ENCODE measurements at places on chromosomes 4 and X.
A peak's percentile ranks its signal among the peaks of the same experiment; 100 is the strongest.

DNA sequence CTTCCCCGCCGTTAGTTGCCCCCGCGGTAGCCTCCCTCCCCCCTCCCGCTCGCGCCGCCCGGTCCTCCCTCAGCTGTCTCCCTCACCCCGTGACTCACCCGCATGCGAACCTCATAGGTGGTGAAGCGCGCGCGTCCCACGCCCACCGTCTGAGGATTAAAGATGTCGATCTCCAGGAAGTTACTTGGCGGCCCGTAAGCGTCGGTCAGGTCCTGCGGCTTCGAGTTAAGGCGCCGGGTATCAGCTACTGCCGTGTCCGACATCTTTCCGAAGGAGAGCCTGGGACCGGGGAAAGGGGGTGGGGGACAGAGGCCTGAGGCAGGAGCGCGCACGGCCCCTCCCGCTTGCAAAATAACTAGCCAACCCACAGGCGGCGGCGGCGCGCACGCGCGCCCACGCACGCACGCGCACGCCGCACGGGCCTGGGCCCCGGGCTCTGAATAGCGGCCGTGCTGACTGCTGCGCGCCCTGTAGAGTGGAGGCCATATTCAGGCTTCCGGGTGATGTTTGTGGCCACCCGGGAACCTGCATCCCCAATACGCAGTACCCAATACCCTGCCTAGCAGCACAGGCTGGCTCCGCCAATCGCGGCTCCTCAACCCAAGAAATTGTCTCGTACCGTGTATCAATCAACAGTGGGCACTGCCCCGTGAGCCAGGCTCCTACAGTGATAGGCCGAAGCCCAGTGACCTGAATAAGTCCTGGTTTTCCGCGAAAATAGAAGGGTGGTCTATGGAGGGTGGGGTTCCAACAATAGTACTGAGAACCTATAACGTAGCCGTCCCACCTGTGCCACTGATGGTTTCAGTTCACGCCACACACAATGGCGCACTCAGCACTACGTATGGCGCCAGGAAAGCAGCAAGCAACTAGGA lies at the start of gene SNX12:
SNX12 (minus strand) TSS at position 291 of the 875 bp plus-strand sequence; CDS start at position 263, 28 bp downstream.
- DNase-seq: peak; percentile 93

- DNase-seq: no peak
Measured at GRCh38 chrX:10009741-10010140, 42.6 kb downstream of the CLDN34 start.

DNA sequence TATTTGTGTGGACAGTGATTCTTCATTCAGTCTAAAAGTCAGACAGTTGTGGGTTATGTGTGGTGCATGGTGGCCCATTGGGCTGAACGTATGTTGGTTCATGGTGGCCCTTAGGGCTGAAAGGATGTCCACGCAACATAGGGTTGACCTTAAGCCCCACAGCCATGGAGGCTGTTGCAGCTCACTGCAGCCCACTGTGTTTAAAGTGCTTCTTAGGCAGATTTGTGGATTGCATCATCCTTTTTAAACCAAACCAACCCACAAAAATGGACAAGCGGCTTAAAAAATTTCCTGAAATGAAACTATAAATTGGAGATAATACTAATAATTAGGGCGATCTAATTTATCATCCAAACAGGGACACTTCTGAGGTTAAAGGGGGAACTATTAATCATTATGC lies 219.0 kb upstream of the GATB start:
- DNase-seq: no peak

- DNase-seq: no peak
Measured at GRCh38 chr4:113905301-113905700, 74.1 kb downstream of the ARSJ start.

- DNase-seq: no peak
Measured at GRCh38 chr4:155787113-155787710, 28.4 kb downstream of the GUCY1B1 start.

GRCh38 chrX:46582325-46582724 lies 8.8 kb downstream of the CHST7 start:
- no peak for DNase-seq

GRCh38 chr4:145830699-145831098 lies 107.9 kb downstream of the ZNF827 start:
- no peak for DNase-seq

DNA sequence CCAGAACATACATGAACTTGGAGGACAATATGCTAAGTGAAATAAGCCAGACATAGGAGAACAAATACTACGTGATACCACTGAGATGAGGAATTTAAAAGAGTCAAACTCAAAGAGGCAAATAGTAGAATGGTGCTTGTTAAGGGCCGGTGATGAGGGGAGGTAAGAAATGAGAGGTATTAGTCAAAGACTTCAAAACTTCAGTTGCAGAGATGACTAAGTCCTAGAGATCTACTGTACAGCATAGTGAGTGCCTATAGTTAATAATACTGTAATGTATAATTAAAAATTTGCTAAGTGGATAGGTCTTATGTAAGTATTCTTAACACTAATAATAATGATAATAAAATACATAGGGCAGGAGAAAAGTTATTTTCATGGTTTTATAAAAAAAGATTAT lies 126.9 kb upstream of the VEGFC start:
- no peak for DNase-seq

- DNase-seq: no peak
Measured at GRCh38 chr4:26878794-26879391, 18.3 kb downstream of the STIM2 start.

GRCh38 chr4:6749340-6750171 lies 33.0 kb upstream of the KIAA0232 start:
- DNase-seq: no peak

GRCh38 chr4:110710070-110710469 lies 87.2 kb upstream of the PITX2 start:
- no peak for DNase-seq

DNA sequence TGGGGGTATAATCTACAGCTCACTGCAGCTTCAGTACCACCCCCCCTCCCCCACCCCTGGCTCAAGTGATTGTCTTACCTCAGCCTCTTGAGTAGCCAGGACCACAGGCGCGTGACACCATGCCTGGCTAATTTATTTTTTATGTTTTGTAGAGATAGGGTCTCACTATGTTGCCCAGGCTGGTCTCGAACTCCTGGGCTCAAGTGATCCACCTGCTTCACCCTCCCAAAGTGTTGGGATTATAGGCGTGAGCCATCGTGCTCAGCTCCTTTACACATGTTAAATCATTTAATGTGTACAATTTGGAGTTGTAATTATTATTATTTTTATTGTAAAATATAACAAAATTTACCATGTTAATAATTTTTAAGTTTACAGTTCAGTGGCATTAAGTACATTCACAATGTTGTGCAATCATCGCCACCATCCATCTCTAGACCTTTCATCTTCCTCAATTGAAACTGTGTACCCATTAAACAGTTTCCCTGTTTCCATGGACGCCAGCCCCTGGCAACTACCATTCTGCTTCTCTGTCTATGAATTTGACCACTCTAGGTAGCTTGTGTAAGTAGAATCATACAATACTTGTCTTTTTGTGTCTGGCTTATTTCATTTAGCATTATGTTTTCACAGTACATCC lies 6.1 kb downstream of the SLAIN2 start:
- no peak for DNase-seq

GRCh38 chrX:148223361-148223760 lies 242.2 kb downstream of the FMR1NB start:
- no peak for DNase-seq

GRCh38 chrX:70087857-70088630 lies 25.8 kb downstream of the OTUD6A start:
- DNase-seq: no peak

DNA sequence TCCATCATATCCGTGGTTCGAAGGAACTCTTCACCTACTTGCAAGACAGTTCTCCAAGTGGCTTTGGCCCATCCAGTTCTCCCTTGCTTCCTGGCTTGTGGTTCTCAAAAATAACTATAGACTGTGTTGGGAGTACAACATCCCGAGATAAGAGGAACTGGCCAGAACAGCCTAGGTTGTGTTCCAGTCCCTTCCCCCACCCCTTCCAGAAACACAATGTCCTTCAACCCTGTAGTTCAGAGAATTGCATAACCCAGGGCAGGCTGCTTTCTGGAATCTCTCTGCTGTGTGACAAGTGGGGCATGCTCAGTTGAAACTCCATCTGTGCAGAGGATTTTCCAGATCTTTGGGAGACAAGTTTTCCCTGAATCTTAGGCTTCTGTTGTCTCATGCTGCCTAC lies 206.5 kb downstream of the PCDH10 start:
- no peak for DNase-seq

DNA sequence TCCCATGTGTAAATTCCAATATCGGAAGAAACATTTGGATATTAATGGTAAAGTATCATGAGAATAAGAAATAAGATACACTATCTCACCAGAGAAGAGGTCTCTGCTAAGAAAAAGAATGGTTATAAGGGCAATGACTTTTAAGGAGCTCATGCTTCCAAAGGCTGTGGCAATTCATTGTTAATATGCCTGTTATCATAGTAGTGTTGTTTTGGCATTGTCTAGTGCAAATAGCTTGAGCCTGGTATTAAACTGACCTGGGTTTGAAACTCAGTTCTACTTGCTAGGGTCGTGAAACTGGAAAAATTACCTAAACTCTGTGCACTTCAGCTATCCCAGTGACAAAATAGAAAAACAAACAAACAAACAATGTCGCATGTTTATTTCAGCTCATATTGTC lies 8.8 kb downstream of the HPGDS start:
- DNase-seq: no peak

DNA sequence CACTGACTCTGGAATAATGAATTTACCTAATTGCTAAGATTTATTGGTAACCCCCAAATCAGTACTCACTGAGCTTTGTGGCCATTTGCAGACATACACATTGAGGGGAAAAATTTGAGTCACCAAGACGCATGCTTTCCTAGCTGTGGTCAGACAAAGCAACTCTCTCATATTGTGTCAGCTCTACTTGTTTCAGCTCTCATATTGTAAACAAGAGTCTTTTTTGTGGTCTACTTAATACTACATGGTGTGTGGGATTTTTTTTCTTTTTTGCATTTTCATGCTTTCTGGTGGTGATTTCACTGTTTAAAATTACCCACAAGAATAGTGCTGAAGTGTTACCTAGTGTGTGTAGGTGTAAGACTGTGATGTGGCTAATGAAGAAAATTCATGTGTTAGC lies 428.2 kb upstream of the GALNT7 start:
- DNase-seq: no peak

- DNase-seq: no peak
Measured at GRCh38 chr4:19657856-19658255, 593.8 kb upstream of the SLIT2 start.

GRCh38 chrX:109775386-109775785 lies 42.3 kb upstream of the ACSL4 start:
- no peak for DNase-seq

- DNase-seq: no peak
Measured at GRCh38 chrX:10079231-10079630, 77.5 kb upstream of the CLCN4 start.

DNA sequence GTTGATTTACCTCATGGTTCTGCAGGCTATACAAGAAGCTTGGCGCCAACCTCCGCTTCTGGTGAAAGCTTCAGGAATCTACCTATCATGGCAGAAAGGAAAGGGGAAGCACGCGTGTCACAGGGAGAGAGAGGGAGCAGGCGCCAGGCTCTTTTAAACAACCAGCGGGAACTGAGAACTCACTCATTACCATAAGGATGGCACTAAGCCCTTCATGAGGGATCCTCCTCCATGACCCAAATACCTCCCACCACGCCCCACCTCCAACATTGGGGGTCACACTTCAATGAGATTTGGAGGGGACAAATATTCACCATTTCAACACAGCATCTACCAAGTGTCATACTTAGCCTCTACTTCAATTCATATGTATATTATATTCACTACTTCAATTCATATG lies 18.8 kb upstream of the TBC1D8B start:
- no peak for DNase-seq

GRCh38 chr4:155319516-155319915 lies 57.2 kb downstream of the MAP9 start:
- DNase-seq: no peak
